Pancreas (tissue), 10 donors: ENCODE measurements at places on chromosomes 7 and 10. TPM values are rescaled to one million over a fixed set of nuclear protein-coding genes. Genes with fewer than 3 reads are reported as not detected.

DNA sequence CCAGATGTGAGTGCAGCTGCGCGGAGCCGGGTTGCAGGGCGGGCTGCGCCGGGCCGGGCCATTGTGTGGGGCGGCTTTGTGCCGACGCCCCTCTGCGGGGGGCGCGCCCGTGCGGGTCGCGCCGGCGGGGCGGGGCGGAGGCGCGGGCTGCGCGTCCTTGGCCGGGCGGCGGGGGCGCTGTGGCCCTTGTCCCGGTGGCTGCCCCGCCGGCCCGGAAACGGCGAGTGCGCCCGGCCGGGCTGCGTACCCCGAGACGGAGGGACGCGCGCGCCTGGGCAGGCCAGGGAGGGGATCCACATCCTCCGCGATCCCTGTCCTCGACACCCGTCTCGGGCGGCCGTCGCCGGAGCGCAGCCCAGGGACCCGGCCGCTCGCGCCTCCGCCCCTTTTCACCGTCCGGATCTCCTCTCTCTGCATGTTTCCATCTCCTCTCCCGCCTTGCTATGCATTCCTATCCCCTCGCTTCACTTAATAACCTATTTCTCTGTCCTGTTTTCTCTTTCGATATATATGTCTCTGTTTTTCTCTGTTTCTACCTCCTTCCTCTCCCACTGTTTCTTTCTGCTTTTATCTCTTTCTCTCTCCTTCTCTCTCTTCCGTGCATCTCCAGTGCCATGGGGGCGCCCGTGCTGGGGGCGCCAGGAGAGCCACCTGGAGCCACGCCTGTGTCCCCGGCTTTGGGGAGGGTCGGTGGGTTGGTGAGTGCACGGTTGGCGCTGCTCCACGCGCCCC lies 765 bp downstream of the PFKFB3 start:
- DNase-seq: peak; percentile 69

DNA sequence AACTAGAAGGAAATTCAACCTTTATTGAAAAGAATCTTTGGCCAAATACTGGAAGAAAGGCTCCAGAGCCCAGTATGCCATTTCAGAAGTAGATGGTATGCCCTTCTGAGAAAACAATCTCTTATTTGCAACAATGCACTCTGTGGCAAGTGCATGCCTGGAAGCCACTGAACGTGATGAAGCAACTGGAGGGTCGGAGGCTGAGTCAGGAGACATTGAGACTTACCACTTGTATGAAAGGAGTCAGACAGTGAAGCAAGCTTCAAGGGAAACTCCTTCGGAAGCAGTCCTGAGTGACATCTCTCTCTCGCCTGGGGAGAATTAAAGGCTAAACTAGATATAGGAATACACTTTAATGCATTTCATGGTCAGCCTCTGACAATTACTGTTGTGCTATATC lies 353.7 kb downstream of the NRG3 start:
- DNase-seq: no peak

GRCh38 chr7:133669061-133669455 lies 416.2 kb downstream of the EXOC4 start:
- DNase-seq: no peak

The DPYSL4 gene
- 2.8 TPM for polyA plus RNA-seq

The MYOZ1 gene
- polyA plus RNA-seq: 1.2 TPM

The LDB3 gene
- 2.1 TPM for polyA plus RNA-seq

DNA sequence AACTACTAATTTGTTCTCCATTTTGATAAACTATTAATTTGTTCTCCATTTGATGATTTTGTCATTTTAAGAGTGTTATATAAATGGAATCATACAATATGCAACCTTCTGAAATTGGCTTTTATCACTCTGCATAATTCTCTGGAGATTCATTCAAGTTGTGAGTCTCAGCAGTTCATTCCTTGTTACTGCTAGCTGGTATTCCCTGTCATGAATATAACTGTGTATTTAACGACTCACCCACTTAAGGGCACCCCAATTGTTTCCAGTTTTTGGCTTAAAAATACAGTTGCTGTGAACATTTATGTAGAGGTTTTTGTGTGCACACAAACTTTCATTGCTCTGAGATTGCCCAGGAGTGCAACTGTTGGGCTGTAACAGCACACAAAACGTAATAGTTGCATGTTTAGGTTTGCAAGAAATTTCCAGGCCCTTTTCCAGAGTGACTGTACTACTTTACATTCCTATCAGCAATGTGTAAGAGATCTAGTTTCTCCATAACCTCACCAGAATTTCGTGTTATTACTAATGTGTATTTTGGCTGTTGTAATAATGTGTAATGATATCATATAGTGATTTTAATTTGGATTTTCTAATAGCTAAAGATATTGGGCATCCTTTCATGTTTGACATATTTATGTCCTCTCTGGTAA lies 153.2 kb upstream of the ADCY1 start:
- no peak for DNase-seq

The SCRN1 gene
- polyA plus RNA-seq: 7.7 TPM

- DNase-seq: no peak
Observed at GRCh38 chr10:4243651-4244050, 458.6 kb upstream of the KLF6 start.

- no peak for DNase-seq
Observed at GRCh38 chr10:17835688-17836087, 26.5 kb downstream of the MRC1 start.

DNA sequence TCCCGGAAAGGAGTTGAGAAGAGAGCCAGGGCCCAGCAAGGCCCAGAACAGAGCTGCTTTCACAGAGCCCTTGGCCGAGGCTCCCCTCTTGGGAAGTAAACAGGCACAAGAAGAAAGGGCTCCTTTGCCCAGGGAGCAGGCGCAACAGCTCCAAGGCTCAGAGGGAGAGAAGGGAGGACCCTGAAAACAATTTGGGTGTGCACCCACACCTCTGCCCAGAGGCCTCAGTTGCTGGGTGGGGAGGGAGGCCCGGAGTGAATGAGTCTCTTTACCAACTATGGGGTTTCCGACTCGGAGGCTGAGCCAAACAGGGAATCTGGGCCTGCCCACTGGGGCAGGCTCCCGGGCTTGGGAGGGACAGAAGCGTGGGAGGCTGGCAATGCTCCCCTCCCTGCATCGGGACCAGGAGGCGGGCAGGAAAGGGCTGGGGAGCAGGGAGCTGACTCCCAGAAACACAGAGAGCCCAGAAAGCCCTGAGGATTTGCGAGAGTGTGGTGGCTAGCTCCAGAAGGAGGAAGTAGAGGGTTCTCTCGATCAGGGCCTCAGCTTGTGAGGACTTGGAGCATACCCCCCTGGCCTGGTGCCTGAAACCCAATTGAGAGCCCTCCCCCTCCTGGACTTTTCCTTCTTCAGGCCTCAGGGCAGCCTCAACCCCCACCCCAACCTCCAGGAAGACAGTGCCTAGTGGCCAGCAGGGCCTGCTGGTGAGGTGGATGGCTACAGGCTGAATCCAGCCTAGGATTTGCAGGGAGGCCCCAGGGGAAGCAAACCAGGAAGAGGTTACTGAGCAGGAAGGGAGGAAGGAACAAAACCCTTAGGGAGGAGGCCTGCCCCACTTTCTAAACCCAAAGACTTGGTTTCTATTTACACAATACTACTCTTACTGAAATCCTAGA lies 6.2 kb downstream of the C10orf105 start:
- peak; percentile 41 for DNase-seq

The CYP3A7 gene
- 0.11 TPM for polyA plus RNA-seq

The IGF2BP3 gene
- 0.23 TPM for polyA plus RNA-seq

DNA sequence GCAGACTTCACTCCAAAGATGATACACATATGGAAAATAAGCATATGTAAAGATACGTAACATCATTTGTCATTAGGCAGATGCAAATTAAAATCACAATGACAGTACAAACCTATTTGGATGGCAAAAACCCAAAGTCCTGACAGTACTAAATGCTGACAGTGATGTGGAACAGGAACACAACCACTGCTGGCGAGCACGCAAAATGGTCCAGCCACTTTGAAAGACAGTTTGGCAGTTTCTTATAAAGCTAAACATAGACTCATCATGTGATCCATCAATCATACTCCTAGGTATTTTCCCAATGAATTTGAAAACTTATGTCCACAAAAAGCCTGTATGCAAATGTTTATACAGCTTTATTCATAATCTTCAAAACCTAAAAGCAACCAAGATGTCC lies 200.7 kb downstream of the RAMP3 start:
- DNase-seq: no peak

GRCh38 chr7:51593628-51594027 lies 277.0 kb upstream of the COBL start:
- DNase-seq: no peak

- DNase-seq: no peak
Observed at GRCh38 chr7:18653381-18654155, 158.0 kb downstream of the HDAC9 start.
